ENCODE measurements at places on chromosomes 1 and 21. TPM values are rescaled to one million over a fixed set of nuclear protein-coding genes. Genes with fewer than 3 reads are reported as not detected.

- no peak overlapping the region for H3K4me3 ChIP-seq
- no peak for DNase-seq
- peaks cover 60% of the 10 kb centered on the region for H3K27me3 ChIP-seq
- H3K36me3 ChIP-seq, result no peaks in the 10 kb centered on the region
- no peak overlapping the region for H3K27ac ChIP-seq
These were observed 14.0 kb upstream of the NES start for GRCh38 chr1:156691191-156691590.

- H3K4me1 ChIP-seq, result no peaks in the 10 kb centered on the region
- no peaks in the 10 kb centered on the region for H3K27me3 ChIP-seq
- no peak overlapping the region for H3K27ac ChIP-seq
- peaks cover 30% of the 10 kb centered on the region for H3K36me3 ChIP-seq
- H3K4me3 ChIP-seq, result no peak overlapping the region
These were observed 109.6 kb upstream of the BMP8A start for GRCh38 chr1:39381839-39382238.

Gene AMY1A
- total RNA-seq, result not detected

Gene B3GALT5
- total RNA-seq, result not detected

DNA sequence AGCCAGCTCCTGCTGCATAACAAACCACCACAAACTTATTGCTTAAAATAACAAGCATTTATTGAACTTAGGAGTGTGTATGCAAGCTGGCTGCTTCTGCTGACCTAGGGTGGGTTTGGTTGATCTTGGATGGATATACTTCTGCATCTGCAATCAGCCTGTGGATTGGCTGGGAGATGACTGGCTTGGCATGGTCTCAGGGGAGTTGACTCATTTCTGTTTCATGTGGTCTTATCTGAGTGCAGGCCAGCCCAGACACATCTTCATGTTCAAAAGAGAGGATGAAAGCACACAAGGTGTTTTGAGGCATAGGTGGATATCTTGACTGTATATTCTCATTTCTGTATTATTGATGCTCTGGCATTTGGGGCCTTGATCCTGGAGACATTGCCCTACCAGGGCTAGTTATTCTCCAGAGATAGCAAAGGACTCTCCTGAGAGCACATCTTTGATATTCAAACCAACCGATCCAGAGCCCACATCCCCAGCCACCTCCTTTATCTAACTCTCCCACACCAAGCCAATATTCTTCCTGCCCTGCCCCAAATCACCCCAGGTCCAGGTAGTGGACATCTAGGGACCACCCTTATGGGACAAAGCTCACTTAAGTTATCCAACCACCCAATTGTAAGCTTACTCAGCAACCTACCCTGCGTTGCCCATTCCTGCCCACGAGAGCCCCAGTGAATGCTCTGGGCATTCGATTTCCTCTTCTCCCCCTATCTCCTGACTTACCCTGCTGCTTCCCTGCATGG, 350.8 kb downstream of the PTPRU start:
- no peaks in the 10 kb centered on the region for H3K36me3 ChIP-seq
- no peak for DNase-seq
- H3K27ac ChIP-seq, result no peak overlapping the region
- H3K4me1 ChIP-seq, result no peaks in the 10 kb centered on the region

DNA sequence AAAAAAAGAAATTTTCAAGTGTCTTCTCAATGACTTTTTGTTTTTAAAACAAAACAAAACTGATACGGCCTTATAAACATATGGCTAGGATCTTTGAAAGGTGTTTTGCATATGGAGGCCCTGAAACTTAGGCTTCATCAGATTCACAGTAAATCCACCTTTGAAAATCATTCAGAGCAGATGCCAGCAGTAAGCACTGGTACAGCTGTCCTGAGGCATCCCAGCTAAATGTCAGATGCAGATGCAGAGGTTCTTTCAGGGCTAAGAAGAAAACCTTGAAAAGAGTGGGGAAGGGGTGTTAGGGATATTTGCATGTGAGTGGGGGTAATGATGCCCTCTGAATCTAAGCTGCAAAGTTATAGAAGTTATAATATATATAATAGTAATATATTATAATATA, 56.2 kb upstream of the GNG12 start:
- no peak overlapping the region for H3K27ac ChIP-seq
- peaks cover 6% of the 10 kb centered on the region for H3K4me1 ChIP-seq
- no peak for DNase-seq
- no peak overlapping the region for H3K4me3 ChIP-seq
- H3K27me3 ChIP-seq, result peaks cover 33% of the 10 kb centered on the region

- no peak for DNase-seq
These were observed 605.3 kb upstream of the NR5A2 start for GRCh38 chr1:199422206-199422605.

Gene KIF17
- total RNA-seq, result not detected

DNA sequence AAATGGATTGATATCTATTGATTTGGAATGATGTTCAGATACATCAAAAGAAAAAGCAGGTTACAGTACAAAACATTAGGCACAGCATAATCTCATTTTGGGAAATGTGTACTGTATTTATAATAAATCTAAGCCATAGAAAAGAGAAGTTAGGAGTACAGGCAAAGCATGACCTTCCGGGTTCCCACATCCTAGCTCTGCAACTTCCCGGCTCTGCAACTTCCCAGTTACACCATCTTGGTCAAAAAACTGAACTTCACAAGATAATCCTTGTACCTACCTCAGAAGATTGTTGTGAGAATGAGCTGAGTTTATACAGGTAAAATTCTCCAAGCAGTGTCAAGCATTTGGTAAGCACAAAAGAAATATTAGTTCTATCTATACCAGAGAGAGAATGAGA, 21.7 kb upstream of the SLC44A3 start:
- H3K27me3 ChIP-seq, result no peaks in the 10 kb centered on the region
- peak overlapping the region; percentile 31 for H3K27ac ChIP-seq
- H3K36me3 ChIP-seq, result no peaks in the 10 kb centered on the region
- DNase-seq, result no peak

- H3K27ac ChIP-seq, result peak overlapping the region; percentile 92
- peak; percentile 78 for DNase-seq
- peaks cover 89% of the 10 kb centered on the region for H3K4me1 ChIP-seq
- no peaks in the 10 kb centered on the region for H3K27me3 ChIP-seq
- H3K4me3 ChIP-seq, result peak overlapping the region; percentile 80
- H3K36me3 ChIP-seq, result peaks cover 8% of the 10 kb centered on the region
These were observed 4.8 kb upstream of the IFNLR1 start for GRCh38 chr1:24191860-24192259.

DNA sequence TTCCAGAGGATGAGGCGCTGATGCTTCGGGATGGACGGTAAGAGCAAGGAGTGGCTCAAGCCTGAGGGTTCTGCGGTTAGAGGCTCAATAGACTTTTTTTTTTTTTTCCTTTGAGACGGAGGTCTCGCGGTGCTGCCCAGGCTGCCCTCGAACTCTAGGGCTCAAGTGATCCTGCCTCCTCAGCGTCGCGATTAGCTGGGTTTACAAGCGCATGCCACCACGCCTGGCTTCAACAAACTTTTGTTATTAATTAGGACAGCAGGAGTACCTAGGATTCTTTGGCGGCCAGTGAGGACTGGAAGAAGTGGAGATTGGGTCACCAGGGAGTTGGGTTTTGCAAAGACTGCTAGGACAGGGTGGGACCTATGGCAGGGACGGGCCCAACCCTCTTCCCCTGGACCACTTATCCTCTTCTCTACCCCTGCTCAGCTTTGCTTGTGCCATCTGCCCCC, 587 bp downstream of the SCNM1 start:
- DNase-seq, result no peak
- peaks cover 9% of the 10 kb centered on the region for H3K36me3 ChIP-seq
- peak overlapping the region; percentile 87 for H3K4me3 ChIP-seq
- peaks cover 57% of the 10 kb centered on the region for H3K4me1 ChIP-seq

Data from activated T-cell treated with anti-CD3 and anti-CD28 coated beads, Interleukin-2, amount 50 U/mL, for 72 hours (primary cell).